NCI-H1930 (cell line): ENCODE measurements at places on chromosomes 3 and 15.

DNA sequence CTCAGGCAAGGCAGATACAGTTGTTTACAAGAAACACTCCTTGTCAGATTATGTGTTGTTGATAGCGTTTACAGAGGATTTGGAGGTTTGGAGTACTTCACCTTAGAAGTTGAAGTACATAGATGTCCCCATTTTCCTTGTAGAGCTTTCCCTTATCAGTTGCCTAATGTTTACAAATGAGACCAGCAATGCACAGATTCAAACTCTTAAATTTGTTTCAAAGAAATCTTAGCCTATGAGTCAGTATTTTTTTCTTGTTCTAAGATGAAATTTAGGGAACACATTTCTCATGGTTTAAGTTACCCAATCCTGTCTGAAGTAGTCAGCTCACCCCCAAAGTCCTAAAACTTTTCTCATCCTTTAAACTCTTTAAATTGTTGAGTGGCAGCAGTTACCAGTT is 6.3 kb upstream of the EIF5A2 start:
- no peak for DNase-seq

- DNase-seq: no peak
These were observed 21.7 kb downstream of the ARL14 start for GRCh38 chr3:160698599-160699195.

GRCh38 chr15:87212041-87212440 is 1044.5 kb downstream of the NTRK3 start:
- no peak for DNase-seq

DNA sequence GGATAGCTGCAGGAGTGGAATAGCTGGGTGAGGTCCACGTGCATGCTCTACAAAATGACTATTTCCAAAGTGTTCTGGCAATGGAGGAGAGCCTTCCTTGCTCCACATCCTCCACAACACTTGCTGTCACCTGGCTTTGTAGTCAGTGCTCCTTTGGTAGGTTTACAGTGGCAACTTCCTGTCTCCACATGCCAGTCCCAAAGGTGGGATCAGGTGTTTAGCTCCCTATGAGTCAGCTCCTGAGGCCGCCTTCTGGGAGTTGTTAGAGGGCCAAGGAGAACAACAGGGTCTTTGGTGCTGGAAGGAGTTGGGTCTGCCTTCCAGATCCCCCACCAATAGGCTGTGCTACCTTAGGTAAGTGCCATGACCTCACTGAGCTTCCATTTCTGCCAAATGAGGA is 15.3 kb upstream of the LIMD1 start:
- DNase-seq: no peak

DNA sequence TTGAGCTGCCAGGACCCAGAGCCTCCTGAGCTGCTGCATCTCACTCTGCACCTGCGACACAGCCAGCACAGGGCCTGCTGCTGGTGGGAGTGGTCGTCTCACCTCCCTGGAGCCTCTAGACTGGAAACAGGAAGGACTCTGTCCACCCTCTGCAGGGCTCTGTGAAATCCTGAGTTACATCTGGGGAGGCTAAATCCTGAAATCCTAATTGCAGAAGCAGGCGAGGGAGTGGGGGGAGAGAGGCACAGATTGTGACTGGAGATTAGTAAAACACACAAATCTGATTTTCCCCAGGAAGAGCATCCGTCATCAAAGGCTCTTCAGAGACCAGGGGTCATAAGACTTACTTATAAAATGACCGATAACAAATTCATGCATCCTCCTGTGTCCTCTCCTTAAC is 31.6 kb upstream of the GABRG3 start:
- DNase-seq: no peak

DNA sequence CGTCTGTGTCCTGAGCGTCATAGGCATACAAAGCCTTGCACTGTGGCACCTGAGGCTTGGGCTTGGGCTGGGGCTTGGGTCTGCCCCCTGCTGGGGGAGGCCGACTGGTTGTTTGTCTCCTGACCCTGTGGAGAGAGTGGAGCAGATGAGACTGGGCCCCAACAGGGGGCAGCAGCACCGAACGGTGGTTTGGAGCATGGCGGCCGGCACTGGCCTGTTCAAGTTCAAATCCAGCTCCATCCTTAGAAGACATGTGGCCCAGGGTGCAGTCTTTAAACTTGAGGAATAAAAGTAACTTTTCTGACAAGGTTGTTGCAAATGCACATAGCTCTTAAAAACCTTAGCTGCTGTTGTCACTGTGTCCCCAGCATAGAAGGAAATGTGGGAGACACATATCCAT is 33.3 kb downstream of the CCNB2 start:
- peak; percentile 17 for DNase-seq

DNA sequence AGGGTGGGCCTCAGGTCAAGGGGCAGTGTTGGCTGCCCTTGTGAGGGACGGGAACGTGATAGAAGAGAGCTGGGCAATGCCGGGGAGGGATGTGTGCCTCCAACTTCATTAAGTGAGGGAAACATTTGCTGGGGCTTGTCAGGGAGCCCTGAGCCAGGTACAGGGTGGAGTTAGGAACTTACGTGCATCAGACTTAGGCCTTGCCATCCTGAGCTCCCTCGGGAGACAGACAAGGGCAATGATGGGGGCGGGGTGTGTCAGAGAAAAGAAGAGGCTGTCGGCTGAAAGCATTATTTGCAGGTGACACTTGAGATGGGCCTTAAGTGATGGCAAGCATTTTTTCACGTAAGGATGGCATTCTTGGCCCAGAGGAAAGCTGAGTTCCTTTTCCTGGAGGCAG is 1.6 kb downstream of the FAM131A start:
- DNase-seq: peak; percentile 23

DNA sequence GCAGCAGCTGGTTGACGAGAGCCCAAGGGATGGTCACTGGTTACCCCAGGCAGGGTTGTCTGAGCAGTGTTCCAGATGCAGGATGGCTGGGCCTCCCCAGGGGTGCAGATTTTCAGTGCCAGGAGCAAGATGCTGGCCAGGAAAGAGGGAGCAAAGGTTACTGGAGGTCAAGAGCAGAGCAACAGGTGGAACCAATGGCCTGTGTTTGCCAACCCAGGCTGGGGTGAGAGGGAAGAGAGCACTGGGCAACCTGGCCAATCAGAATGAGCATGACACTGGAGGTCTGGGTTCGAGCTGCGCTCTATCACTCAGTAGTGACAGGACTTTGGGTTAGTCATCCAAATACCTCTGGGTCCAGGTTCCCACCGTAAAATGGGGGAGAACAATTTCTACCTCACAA is 90.6 kb upstream of the TLE3 start:
- no peak for DNase-seq

GRCh38 chr15:31574766-31575165 is 248.1 kb downstream of the KLF13 start:
- no peak for DNase-seq
